ENCODE measurements at places on chromosomes 16 and 17.

DNA sequence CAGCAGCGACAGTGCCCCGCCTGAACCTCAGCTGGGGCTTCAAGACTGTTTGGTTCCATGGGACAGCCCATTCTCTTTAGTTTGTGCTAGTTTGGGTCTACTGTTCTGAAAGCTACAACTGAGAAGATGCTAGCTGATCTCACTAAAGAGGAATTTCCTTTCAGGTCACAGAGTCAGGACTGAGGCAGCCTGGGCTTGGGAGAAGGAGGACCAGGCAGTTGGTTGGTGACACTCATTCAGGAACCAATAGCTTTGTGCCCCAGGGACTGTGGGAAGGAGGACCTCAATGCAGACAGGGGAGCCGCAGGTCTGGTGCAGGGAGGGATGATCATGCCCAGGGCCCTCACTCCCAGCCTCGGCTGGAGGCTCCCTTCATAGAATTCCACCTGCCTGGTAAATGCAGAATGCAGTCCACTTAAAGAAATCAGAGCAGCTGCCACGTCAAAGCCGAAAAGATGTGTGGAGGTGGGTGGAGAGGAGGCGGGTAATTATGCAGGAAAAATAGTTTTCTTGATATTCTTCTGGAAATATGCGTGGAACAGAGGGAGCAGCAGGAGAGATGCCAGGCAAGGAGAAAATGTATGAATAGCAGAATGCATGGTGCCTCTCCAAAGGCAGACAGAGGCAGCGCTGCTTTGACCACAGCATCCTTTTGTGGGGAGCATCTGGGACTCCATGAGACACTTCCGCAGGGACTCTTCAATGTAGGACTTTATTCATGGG lies 32.6 kb upstream of the ZFP90 start:
- no peak for DNase-seq

- no peak for DNase-seq
Measured at GRCh38 chr16:59848296-59848695, 1114.2 kb upstream of the GOT2 start.

GRCh38 chr16:66429290-66429962 lies 2.3 kb downstream of the BEAN1 start:
- no peak for DNase-seq

DNA sequence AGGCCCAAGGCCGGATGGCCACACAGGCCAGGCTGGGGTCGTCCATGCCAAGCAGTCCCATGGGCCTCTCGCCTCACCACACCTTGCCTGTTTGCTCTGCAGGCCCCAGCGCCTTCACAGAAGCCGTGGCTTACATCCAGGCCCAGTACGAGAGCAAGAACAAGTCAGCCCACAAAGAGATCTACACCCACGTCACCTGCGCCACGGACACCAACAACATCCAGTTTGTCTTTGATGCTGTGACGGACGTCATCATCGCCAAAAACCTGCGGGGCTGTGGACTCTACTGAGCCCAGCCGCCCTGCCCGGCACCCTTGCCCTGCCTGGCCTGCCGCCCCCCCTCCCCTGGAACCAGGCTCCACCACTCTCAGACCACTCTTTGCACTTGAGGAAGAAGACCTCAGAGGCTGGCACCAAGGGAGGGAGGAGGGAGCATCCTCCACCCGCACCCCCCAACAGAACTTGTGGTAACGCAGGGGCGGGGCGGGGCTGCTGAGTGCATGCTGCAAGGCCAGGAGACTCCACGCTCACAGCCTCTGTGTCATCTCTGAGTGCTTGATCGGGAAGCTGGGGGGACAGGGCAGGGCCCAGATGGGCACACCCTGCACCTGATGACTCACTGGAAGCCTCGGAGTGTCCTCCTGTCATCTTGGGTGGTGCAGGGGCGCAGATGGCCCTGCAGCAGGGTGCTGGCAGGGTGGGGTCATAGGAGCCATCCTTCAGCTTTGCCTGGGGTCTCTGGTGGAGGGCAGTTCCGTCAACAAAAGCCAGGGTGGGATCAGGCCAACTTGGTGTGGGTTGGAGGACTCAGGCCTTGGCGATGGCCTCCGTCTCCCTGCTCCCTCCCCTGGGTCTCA lies 81.5 kb downstream of the AMFR start:
- DNase-seq = no peak

- DNase-seq = no peak
Measured at GRCh38 chr17:4569591-4569990, 9.2 kb upstream of the GGT6 start.

DNA sequence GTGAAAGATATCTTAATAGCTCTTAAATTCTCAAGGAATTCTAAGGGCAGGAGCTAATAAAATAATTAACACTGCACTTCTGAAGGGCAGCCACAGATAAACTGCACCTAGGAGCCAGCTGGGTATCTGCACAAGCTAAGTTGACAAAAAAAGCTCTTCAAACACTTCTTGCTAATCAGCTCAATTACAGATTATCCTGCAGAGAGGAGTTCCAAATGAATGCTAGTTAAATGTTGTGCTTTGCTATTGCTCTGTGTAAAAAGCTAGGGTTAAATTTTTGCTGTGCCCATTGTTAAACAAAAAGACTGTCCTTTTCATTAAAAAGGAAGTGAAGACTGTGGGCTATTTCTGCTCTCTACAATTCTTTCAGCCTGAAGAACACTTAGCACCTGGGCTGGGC lies 158.5 kb upstream of the SHISA6 start:
- no peak for DNase-seq

DNA sequence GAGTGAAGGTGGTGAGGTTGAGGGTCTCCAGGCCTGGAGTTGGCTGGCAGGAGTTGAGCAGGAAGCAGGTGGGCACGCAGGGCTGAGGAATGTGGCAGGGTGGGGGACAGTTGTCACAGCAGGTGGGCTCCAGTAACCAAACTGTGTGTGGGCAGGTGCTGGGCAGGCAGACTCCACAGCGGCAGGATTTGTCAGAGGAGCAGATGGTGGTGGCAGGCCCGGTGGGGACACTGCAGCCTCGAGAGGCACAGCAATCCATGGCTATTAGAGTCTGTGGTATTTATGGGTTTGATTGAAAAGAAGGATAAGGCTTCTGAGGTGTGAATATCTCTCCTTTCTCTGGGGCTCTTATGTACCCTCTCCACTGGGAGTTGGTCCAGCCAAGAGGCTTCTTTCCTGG lies at the start of gene KRTAP3-3:
Gene KRTAP3-3, minus strand, starts transcription at position 326 of the 400 bp plus-strand sequence. Its CDS starts 67 bp downstream, at position 259.
- DNase-seq = no peak

- DNase-seq = no peak
Measured at GRCh38 chr16:69448470-69449193, 24.2 kb downstream of the CYB5B start.

DNA sequence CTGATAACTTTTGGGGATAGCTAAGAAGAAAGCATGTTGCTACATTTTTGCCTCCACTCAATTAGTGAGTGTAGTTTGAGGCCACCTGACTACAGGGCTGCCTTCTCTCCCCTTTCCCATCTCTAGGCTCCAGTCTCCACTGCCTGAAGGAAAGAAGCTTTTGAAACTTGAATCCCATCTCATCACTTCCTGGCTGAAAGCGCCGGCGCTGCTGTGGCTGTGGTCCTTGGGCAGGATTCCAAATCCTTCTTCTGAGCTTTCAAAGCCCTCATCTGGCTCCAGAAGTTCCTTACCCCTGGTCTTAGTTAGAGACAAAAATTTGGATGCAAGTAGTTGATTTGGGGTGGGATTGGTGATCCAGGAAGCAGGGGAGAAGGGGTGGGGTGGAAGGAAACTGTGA lies 119.4 kb downstream of the FOXL1 start:
- DNase-seq = no peak

- DNase-seq = no peak
Measured at GRCh38 chr17:72403713-72404209, 282.9 kb downstream of the SOX9 start.

DNA sequence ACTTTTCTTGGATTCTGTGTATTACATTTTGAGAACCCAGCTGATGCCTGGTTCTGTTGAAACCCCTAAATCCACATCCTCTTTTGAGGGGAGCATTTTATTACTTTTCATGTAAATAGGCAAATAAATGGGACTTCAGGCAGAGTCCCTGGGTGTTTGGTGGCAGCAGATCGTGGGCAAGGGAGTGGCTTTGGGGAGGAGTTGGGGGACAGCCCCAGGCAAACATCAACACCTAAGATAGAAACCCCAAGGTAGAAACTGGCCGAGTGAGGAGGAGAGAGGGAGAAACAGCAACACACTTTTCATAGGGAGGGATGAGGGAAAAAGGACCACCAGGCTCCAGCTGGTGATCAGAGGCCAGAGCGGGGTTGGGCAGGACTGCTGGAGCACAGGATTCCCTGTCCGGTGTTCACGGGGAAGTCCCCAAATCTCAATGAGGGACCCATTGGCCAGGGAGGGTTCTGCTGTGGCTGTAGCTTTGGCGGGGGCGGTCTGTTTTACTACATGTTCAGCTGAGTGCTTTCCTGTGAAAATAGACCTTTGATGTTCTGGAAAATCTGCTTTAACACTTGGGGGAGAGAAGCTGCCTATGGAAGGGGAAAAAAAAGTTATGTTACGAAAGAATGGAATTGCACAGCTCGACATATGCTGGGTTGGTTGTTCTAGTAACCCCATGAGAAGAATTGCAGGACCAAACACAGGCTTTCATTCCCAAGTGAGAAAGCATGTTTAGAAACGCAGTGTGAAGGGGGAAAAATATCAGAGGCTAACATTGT lies 46.6 kb downstream of the MSI2 start:
- DNase-seq = no peak

DNA sequence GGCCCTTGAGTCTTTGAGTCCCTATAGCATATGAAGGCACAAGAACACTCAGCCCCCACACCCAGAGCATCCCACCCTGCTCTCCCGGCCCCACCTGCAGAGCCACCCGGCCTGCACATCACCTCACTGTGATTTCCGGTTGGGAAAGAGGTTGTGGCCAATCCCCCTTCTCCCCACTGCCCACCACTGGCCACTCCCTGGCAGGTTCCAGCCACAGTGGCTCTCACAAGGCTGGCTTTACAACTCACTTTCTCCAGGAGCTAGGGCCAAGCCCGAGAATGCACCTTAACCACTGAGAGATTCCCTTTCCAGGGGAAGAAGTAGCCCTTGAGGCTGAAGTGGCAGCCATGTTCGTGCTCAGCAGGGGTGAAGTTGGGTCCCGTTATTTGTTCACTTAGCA lies 123.9 kb downstream of the C16orf78 start:
- no peak for DNase-seq

DNA sequence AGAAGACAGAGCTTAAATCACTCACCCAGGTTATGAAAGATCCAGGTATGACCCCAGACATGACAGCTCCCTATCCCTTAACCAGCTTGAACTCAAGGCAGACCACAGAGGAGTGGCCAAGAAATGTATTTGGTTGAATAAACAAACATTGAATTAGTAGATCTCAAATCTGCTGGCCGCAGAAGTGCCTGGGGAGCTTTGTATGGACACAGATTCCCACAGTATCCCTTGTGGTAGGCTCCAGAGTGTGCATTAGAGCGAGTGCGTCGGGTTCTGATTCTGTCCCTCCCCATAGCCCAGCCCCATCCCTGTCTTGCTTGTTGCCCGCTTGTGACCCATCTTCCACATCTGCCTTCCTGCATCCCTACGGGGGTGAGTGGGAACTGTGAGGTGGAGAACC lies 118.8 kb upstream of the FOXF1 start:
- DNase-seq = no peak

DNA sequence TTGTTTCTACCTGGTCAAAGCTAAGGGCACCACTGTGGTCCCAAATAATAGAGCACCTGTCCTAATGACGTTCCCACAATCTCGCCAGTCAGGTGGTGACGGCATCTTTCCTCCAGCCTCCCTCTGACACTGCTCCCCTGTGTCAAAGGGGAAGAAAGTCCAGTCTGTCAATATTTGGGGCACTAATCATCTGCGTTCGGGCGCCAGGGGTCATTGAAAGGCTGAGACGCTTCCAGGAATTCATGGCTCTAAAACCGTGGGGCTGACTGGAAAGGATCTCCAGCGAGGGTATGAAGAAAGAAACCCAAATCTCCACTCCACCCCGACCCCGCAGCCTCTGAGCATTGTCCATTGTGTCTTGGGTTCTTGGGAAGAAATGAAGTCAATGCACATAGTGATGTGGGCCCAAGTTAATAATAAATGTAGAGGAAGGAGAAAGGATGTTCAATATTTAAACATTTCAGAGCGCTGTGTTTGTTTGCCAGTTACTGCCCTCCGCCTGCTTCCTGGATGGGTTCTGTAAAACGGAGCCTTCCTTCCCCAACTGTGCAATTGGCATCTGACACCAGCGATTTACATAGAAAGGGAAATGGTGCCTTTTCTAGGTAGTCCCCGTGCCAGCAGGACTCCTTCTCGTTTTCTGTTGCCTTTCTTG lies 103.2 kb downstream of the SOCS1 start:
- DNase-seq = no peak

DNA sequence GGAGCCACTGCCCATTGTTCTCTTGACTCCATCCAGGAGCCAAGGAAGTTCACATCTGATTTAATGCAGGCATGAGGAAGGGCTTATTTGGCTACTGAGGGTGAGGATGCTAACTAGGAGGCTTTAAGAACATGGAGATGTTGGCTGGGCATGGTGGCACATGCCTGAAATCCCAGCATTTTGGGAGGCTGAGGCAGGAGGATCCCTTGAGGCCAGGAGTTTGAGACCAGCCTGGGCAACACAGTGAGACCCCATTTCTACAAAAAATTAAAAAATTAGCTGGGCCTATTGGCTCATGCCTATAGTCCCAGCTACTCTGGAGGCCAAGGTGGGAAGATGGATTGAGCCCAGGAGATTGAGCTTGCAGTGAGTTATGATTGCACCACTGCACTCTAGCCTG lies 116.5 kb downstream of the RAP1GAP2 start:
- DNase-seq = no peak

DNA sequence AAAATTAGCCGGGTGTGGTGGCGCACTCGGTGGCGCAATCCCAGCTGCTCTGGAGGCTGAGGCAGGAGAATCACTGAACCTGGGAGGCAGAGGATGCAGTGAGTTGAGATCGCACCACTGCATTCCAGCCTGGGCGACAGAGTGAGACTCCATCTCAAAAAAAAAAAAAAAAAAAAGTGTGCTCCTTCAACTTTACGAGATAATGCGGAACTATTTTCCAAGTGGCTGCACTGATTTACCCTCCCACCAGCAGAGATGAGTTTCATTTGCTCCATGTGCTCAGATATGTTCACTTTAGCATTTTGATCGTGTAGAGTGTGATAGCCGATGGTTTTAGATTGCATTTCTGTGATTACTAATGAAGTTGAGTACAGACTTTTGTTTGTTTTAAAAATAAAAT lies 20.0 kb upstream of the LASP1NB start:
- no peak for DNase-seq

DNA sequence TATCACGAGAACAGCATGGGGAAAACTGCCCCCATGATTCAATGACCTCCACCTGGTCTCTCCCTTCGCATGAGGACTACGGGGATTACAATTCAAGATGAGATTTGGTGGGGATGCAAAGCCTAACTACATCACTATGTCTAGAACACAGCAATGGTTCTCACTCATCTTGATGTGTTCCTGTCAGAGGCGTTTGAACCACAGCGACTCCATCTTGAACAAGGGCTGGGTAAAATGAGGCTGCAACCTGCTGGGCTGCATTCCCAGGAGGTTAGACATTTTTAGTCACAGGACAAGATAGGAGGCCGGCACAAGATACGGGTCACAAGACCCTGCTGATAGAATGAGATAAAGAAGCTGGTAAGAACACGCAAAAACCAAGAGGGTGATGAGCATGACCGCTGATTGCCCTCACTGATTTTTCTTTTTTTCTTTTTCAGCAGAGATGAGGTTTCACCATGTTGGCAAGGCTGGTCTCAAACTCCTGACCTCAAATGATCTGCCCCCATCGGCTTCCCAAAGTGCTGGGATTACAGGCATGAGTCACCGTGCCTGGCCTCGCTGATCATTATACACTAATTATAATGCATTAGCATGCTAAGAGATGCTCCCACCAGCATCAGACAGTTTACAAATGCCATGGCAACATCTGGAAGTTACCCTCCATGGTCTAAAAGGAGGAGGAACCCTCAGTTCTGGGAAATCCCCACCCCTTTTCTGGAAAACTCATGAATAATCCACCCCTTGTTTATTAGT lies 3.0 kb upstream of the PPY start:
- no peak for DNase-seq

GRCh38 chr17:7579001-7579833 lies at the start of gene CD68:
CD68 (plus strand) TSS chr17:7579638; CDS start chr17:7579678, 40 bp downstream.
- DNase-seq = peak; percentile 72

Data from GM12891 (cell line).